ENCODE measurements at places on chromosomes 2 and 18.

DNA sequence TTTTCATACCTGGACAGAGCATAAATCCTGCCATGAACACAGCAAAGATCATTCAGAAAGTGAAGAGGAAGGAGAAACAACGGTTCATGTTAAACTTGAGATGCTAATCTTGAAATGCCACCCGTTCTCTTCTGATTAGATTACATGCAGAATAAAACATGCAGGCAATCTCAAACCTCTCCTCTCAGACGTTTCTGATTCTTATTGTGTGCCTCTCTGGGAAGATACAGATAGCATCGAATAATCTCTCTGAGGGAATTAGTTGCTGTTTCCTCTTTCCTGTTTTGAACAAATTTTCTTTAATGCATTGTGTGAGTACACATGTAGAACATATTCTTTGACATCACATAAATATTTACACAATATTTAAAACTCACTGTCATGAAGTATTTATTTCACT lies 313.4 kb downstream of the PRKCE start:
- DNase-seq: no peak

DNA sequence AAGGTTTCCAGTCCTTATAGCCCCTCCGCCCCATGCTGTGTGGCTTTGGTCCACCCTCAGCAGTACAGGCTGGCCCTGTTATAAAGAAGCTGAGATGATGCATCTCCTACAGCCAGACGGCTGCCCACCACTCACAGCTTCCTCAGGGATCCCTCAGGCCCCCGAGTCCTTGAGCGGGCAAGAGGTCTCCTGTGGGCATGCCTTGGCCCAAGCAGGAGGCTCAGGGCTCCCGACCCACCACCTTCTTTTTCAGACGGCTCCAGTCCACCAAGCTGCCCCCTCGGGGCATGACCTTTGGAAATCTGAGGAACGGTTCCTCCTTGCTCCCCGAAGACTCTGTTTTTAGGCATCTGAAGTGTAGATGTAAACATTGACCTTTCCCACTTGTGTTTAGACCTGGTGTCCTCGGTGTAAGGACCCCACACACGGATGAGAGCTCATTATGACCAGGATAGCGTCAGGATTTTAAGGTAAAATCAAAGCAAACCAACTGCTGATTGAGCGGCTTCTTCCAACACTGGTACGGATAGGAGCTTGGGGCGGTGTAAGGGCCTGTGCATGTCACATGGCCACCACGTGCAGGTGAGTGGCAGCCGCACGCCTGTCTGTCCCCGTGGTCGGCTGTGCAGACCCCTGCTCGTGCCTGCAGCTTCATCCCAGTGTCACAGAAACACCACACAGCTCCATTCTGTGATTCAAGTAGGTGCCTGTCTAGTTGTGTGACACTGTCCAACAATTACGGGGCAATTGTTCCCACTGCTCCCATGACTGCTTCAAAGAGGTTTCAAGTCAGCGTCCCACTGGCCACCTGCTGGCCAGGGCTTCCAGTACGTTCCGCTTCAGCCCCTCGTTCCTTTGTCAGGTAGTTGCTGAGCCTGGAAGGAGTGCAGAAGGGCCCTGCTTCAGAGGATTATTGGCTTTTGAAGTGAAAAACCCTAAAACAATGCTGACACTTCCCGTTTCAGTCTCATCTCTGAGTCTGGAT lies 74.7 kb downstream of the NDUFA10 start:
- no peak for DNase-seq

DNA sequence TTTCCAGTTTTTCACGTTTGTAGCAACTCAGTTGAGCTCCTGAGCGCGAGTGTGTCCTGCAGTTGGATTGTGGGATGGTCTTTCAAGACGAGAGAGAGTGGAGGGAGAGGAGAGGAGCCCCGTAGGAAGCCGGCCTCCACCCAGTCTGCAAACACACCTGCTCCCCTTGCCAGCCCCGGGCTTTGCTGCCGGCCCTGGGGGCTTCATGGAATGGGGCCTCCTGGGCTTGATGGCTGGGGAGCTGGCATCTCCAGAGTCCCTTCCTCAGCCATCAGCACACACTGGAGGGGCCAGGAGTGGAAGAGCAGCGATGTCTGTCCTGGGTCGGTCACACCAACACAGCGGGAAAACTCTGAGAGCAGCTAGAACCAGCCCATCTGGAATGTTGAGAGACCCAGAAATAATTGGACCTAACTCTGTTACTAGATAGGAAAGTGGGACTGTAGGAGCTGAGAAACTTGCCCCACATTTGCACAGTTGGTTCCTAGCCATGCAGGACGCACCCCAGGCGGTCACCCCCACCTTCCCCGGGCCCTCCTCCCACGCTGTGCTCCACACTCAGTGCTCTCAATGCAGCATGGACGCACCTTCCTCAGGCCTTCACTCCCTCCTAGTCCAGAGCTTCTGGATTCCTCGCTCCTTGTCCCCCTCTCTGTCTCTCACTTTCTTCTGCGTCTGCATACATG lies 69.6 kb downstream of the PTGR3 start:
- DNase-seq: no peak

GRCh38 chr2:206349375-206349774 lies 74.9 kb downstream of the ZDBF2 start:
- no peak for DNase-seq

- no peak for DNase-seq
Observed at GRCh38 chr2:158214431-158214830, 112.8 kb downstream of the UPP2 start.

DNA sequence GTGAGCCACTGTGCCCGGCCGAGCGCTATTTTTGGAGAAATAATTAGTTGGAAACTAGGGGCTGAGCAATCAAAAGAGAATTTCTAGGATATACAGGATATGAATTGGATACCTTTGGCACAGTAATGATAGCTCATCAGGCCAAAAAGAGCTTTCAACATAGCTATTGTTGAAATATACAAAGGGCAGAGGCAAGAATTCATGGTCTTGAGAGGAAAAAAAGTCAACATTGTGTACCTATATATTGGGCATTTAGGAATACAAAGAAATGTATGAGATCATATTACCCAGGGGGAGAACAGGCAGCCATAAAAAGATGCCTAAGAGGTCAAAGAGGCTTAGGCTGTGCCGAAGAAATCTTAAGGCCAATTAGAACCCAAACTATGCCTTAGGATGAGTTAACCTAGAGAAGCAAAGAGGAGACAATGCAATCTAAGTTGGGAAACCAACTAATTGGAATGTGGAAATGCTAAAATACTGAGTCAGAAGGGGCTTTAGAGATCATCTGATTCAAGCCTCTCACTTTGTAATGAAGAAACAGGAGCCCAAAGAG lies 99.0 kb downstream of the RBBP8 start:
- DNase-seq: no peak

DNA sequence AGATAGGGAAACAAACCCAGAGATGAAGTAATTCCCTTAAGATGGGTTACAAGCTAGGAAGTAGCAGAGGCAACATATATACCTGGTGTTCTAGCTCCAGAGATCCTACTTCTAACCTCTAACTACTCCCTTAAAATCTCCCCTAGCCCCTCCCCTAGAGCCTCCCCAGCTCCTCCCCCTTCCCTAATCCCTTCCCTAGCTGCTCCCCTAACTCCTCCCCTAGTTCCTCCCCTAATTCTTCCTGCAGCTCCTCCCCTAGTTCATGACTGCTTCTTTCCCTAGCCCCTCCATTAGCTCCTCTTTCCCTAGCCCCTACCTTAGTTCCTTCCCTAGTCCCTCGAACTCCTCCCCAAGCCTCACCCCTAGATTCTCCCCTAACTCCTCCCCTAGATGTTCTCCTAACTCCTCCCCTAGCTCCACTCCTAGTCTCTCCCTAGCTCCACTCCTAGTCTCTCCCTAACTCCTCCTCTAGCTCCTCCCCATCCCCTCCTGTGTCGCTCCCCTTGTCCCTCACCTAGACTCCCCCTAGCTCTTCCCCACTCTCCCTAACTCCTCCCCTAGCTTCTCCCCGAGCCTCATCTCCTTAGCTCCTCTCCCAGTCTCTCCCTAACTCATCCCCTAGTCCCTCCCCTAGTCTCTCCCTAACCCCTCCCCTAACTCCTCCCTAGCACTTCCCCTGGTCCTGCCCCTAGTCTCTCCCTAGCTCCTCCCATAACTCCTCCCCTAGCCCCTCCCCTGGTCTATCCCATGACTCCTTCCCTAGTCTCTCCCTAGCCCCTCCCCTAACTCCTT lies 108.9 kb downstream of the CD226 start:
- no peak for DNase-seq

All from activated CD4-positive, alpha-beta T cell treated with anti-CD3 and anti-CD28 coated beads, Interleukin-2, amount 50 U/mL, for 4 hours (primary cell).